Effector memory CD4-positive, alpha-beta T cell (primary cell): ENCODE measurements at places on chromosomes 3 and 15.

DNA sequence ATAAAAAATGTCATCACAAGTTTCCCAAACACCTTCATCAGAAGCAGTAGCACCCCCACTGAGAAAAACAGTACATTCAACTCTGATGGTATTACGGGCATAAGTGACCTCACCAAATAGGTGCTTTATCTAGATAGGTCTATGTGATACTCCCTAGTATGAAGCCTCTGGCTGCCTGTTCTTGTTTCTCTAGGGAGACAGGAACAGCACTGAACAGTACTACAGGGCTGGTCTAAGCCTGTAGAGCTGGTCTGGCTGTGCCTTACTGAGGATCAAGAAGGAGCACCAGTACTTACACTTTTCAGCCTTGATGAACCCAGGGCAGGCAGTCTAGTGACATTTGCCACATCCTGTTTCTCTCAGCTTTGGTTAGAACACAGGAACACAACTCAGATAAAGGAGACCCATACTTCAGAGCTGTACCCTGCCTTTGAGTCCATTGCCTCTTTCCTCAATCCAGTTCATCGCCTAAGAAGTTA is 35.9 kb downstream of the OXNAD1 start:
- H3K27ac ChIP-seq = peak overlapping the region; percentile 71
- H3K36me3 ChIP-seq = peaks cover 19% of the 10 kb centered on the region
- no peaks in the 10 kb centered on the region for H3K27me3 ChIP-seq
- peaks cover 75% of the 10 kb centered on the region for H3K4me1 ChIP-seq
- peak overlapping the region; percentile 33 for H3K4me3 ChIP-seq

DNA sequence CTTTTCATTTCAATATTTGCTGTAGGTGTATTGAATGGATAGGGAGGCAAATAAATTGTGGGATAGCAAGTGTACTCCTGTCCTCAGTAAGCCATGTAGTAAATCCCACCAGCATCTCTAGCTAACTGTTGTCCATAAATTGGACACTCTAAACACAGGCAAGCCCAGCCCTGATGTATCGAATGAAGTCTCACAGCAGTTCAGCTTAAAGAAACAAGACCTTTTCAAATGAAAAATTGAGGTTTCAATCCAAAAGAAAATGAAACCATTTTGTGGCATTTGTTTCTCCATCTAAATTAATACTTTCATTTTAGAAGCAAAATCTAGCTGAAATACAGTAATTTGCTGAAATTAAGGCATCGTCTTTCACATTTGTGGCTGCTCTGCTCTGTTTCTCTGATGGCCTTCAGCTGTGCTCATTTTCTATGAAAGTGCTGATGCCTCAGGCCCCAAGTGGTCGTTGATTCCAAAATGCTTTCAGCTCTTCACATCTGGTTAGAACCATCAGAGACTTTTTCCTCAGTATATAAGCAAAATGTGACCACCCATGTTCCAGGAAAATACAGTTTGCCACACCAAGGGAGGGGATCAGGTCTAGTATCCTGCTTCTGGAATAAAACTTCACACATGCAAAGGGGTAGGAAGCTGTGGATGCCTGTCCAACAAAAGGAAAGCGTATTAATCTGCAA is 245.0 kb downstream of the ZMAT3 start:
- DNase-seq = no peak
- no peak overlapping the region for H3K4me3 ChIP-seq
- no peaks in the 10 kb centered on the region for H3K4me1 ChIP-seq
- H3K36me3 ChIP-seq = no peaks in the 10 kb centered on the region

- no peak overlapping the region for H3K27ac ChIP-seq
- no peaks in the 10 kb centered on the region for H3K4me1 ChIP-seq
- no peaks in the 10 kb centered on the region for H3K36me3 ChIP-seq
- H3K4me3 ChIP-seq = no peak overlapping the region
Measured at GRCh38 chr15:101608201-101608600, 44.0 kb downstream of the TM2D3 start.

GRCh38 chr3:126112531-126113237 is 28.8 kb upstream of the SLC41A3 start:
- H3K4me3 ChIP-seq = no peak overlapping the region
- no peaks in the 10 kb centered on the region for H3K27me3 ChIP-seq
- H3K27ac ChIP-seq = no peak overlapping the region
- DNase-seq = no peak

GRCh38 chr3:9121366-9122001 is 128.0 kb downstream of the SRGAP3 start:
- no peak overlapping the region for H3K4me3 ChIP-seq
- no peaks in the 10 kb centered on the region for H3K36me3 ChIP-seq
- no peak overlapping the region for H3K27ac ChIP-seq
- no peak for DNase-seq

DNA sequence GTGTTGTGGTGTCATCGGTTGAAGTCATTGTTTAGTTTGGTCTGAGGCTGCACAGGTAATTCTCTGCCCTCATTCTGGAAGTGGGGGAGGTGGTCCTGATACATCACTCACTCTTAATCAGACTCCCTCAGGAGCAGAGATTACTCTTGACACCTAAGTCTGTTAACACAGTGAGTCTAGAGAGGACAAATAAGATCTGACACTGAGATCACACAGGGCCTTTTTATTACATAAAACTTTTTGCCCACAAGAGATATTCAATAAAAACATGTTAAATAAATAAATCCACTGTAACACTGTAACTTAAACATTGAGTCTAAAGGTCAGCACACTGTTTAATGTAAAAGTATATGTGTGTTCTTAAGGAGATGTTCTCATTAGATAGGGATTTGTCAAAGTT is 57.1 kb upstream of the MBNL1 start:
- DNase-seq = no peak
- no peaks in the 10 kb centered on the region for H3K27me3 ChIP-seq
- no peak overlapping the region for H3K4me3 ChIP-seq
- H3K27ac ChIP-seq = no peak overlapping the region
- H3K36me3 ChIP-seq = no peaks in the 10 kb centered on the region

- H3K36me3 ChIP-seq = no peaks in the 10 kb centered on the region
- no peak overlapping the region for H3K4me3 ChIP-seq
- H3K27ac ChIP-seq = no peak overlapping the region
- no peak for DNase-seq
- no peaks in the 10 kb centered on the region for H3K4me1 ChIP-seq
- no peaks in the 10 kb centered on the region for H3K27me3 ChIP-seq
Measured at GRCh38 chr3:112314649-112315048, 18.3 kb upstream of the CD200 start.

DNA sequence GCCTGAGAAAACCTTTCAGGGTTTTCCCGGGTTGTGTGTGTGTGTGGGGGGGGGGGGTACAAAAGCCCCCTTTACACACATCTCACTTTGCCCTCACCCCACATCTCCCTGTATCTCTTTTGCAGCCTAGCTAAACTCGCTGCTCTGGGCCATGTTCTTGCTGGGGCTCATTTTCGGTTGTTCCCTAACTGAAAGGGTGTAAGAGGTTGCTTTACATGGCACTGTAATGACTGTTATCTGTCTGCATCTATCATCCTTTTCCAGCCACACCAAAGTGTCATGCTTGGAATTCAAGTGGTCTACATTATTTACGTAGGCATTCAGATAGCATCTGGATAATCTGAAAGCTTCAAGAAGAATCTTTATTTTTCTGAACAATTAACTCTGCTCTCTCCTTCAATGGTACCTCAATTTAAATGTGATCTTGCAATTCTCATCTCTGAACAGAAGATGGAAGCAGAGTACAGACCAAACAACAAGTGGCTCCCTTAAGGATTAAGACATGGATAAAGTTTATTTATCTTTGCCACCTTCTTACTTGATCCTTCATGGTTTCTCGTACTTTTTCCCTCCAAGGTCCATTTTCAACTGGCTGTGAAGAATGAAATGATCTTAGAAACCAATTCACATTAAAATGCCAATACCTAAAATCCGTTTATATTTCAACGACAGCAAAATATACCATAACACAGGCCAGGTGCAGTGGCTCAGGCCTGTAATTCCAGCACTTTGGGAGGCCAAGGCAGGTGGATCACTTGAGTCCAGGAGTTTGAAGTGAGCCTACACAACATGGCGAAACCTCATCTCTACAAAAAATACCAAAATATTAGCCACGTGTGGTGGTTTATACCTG is 34.9 kb downstream of the DCLK3 start:
- no peak overlapping the region for H3K27ac ChIP-seq
- H3K27me3 ChIP-seq = no peaks in the 10 kb centered on the region
- H3K4me3 ChIP-seq = no peak overlapping the region
- DNase-seq = no peak

DNA sequence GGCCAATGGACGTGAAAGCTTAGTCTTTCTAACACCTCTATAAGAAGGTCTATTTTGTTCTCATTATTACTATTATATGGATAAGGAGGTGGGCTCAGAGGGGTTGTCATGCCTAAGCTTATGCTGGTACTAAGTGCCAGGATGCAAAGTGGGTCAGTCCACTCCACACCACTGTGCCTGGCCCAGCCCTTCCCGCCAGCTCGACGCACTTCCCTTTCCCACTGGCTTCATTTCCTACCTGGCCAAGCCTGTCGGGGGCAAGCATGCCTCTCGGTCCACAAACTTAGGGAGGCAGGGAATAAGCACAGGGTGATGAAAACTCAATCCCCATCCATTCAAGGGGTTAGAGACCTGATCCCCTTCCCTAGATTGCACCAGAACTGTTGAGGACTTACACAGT is 5.9 kb upstream of the SYNM start:
- no peaks in the 10 kb centered on the region for H3K4me1 ChIP-seq
- H3K4me3 ChIP-seq = no peak overlapping the region
- no peaks in the 10 kb centered on the region for H3K36me3 ChIP-seq

GRCh38 chr3:153373606-153374005 is 211.6 kb downstream of the RAP2B start:
- no peaks in the 10 kb centered on the region for H3K4me1 ChIP-seq
- DNase-seq = no peak
- no peaks in the 10 kb centered on the region for H3K27me3 ChIP-seq
- H3K4me3 ChIP-seq = no peak overlapping the region
- no peaks in the 10 kb centered on the region for H3K36me3 ChIP-seq

DNA sequence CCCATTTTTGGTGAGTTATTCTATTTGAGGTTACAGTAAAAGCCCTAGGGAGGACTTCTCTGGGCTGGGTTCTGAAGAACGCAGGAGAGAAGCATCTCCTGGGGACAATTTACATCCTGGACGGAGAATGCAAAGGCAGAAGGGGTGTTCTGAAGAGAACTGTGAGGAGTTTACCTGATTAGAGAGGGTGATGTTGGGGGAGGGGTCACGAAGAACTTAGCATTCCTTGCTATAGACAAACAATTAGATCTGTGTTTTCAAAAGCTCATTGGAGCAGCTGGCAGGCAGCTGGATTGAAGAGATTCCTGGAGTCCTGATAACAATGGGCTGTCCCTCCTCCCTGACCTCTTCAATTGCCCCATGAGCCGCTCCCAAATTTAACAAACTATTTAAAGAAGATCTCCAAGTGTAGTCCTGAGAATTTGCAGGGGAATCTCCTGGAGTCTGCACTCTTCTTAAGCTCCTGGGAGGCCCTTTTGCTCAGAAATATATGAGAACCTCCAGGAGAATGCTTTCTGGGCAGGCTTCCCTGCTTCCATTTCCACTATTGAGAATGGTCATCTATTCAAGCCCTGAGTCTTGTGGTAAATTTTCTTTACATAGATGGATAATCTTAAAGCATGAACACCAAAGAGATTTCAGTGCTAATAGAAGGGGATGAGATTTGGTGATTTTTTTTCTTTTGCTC is 55.3 kb downstream of the ARHGAP31 start:
- H3K36me3 ChIP-seq = no peaks in the 10 kb centered on the region
- no peaks in the 10 kb centered on the region for H3K27me3 ChIP-seq
- peaks cover 6% of the 10 kb centered on the region for H3K4me1 ChIP-seq
- no peak overlapping the region for H3K27ac ChIP-seq
- no peak for DNase-seq

DNA sequence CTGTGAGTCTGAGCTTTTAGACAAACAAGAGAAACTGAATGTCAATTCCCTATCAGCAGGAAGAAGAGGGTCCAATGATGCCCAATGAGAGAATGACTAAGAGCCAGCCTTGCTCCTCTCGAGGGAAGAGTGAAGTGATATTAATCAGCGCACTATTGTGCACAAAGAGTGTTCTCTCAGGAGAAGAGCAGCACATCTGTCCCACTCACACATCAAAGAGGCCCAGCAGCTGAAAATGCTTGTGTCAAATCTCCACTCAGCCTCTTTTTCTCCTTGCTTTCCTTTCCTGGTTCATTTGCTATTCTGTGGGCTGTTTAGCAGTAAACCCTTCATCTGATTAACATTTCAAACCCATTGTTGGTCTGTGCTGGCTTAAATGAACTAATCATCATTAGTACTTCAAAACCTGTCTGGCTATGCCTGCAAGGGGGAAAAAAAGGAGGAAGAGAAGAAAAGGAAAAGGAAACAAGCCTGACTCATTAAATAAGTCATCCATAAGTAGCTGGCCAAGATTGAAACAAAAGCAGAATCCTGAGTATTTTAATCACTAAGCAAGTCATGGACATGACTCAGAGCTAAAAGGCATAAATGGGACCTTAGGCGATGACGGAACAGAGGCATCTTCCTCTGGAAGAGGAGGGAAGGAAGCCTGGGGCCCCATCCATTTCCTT is 912.7 kb downstream of the TUSC7 start:
- no peaks in the 10 kb centered on the region for H3K27me3 ChIP-seq
- no peaks in the 10 kb centered on the region for H3K4me1 ChIP-seq
- no peaks in the 10 kb centered on the region for H3K36me3 ChIP-seq

GRCh38 chr15:41661518-41662225 is 1.5 kb downstream of the MGA start:
- no peaks in the 10 kb centered on the region for H3K27me3 ChIP-seq
- DNase-seq = peak; percentile 75
- no peaks in the 10 kb centered on the region for H3K36me3 ChIP-seq

DNA sequence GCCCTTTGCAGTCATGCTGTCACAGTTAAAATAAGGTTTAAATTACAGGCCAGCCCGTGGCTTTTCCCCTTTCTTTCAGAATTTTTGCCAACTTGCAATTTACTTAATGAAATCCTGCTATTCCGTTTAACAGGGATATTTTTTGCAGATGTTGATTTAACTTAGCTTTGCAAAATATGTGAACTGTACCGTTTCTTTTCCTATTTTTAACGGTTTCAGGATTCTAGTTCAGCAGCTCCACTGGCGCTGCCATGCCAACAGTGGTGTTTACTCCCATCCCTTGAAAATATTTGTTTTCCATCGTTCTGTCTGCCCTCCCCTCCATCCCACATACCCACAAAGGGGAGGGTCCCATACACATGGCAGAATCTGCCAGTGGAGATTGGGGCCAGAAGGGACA is 54.3 kb downstream of the SMAD6 start:
- H3K4me1 ChIP-seq = no peaks in the 10 kb centered on the region
- no peaks in the 10 kb centered on the region for H3K27me3 ChIP-seq

GRCh38 chr3:59237121-59237520 is 187.3 kb upstream of the CFAP20DC start:
- H3K4me3 ChIP-seq = no peak overlapping the region
- no peak for DNase-seq
- H3K36me3 ChIP-seq = no peaks in the 10 kb centered on the region
- no peaks in the 10 kb centered on the region for H3K4me1 ChIP-seq
- no peaks in the 10 kb centered on the region for H3K27me3 ChIP-seq
- H3K27ac ChIP-seq = no peak overlapping the region

- no peak overlapping the region for H3K27ac ChIP-seq
- no peak overlapping the region for H3K4me3 ChIP-seq
- H3K27me3 ChIP-seq = no peaks in the 10 kb centered on the region
- no peaks in the 10 kb centered on the region for H3K36me3 ChIP-seq
Measured at GRCh38 chr3:8485141-8485870, 16.3 kb upstream of the LMCD1 start.
